EH (cell line): ENCODE measurements at places on chromosomes 16 and 17.
A peak's percentile ranks its signal among the peaks of the same experiment; 100 is the strongest.

- DNase-seq, result peak; percentile 49
Observed at GRCh38 chr17:48753794-48754499, 25.4 kb upstream of the HOXB13 start.

- no peak for DNase-seq
Observed at GRCh38 chr16:10629592-10629963, 49.2 kb upstream of the EMP2 start.

GRCh38 chr17:43834106-43834505, 1.2 kb upstream of the MPP3 start:
- peak; percentile 73 for DNase-seq

- DNase-seq, result peak; percentile 35
Observed at GRCh38 chr17:72726936-72727335, 365.6 kb downstream of the SLC39A11 start.

- DNase-seq, result peak; percentile 82
Observed at GRCh38 chr17:21511363-21512195, 135.4 kb downstream of the KCNJ12 start.

DNA sequence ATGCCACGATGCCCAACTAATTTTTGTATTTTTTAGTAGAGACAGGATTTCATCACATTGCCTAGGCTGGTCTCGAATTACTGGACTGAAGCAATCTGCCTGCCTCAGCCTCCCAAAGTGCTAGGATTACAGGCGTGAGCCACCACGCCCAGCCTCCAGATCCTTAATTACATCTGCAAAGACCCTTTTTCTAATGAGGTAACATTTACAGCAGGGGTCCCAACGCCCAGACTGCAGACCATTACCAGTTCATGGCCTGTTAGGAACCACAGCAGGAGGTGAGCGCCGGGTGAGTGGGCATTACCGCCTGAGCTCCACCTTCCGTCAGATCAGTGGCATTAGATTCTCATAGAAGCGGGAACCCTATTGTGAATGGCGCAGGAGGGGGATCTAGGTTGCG, 4.0 kb upstream of the RAB11FIP4 start:
- no peak for DNase-seq

- DNase-seq, result no peak
Observed at GRCh38 chr16:89368604-89369249, 121.6 kb downstream of the ANKRD11 start.

DNA sequence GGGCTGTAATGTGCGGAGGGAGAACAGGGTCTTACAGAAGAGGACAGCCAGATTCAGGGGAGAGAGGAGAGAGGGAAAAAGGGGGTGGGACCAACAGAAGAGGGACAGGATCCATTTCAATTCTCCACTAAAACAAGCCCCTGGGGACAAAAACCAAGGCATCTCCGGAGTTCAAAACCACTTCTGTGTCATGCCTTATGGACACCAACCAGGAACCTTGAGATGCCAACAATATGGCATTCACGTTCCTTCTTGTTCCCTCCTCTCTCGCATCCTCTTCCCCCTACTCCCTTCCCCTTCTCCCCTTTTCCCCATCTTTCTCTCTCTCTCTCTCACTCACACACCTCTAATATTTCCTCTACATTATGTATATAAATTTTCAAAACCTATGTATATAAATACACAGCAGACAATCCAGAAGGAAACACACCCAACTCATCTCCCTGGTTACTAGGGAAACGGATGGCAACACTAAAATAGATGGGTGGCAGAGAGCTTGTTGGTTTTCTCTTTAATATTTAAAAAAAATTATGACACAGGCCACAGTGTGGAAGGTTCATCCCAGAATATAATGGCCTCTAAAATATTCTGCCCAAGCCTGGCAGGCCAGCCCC, 123.1 kb downstream of the SLC39A11 start:
- DNase-seq, result no peak
